ENCODE measurements at places on chromosomes 12 and 14.

GRCh38 chr12:54071942-54072341 is 18.3 kb downstream of the HOXC4 start:
- no peak for DNase-seq

DNA sequence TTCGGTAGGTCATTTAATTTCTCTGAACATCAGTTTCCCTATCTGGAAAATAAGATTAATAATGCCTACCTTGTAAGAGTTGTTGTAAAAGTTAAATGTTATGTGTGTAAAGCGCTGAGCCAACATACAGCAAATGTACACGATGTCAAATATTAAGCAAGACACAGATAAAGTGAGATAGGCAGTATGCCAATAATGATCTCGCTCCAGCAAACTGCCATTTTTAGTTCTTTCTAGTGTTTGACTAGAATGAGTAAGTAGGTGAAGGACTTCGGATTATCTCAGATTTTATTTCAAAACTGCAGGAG is 840 bp downstream of the DHRS7 start:
- DNase-seq: no peak

GRCh38 chr12:51128919-51129318 is 44.0 kb downstream of the TFCP2 start:
- DNase-seq: no peak

DNA sequence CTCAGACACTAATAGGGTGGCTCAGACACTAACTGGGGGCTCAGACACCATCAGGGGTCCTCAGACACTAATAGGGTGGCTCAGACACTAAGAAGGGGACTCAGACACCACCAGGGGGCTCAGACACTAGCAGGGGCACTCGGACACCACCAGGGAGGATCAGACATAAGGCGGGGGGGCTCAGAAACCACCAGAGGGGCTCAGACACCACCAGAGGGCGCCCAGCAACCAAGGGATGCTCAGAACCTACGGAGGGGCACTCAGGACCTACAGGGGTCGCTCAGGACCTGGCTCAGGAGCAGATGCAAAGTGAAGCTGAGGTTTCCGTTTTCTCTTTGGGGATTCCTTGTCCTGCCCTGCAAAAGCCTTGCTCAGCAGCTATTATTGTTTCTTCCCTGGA is 448.5 kb downstream of the TMEM121 start:
- no peak for DNase-seq

- DNase-seq: no peak
These were observed 77.6 kb upstream of the PARP11 start for GRCh38 chr12:3950714-3951320.

DNA sequence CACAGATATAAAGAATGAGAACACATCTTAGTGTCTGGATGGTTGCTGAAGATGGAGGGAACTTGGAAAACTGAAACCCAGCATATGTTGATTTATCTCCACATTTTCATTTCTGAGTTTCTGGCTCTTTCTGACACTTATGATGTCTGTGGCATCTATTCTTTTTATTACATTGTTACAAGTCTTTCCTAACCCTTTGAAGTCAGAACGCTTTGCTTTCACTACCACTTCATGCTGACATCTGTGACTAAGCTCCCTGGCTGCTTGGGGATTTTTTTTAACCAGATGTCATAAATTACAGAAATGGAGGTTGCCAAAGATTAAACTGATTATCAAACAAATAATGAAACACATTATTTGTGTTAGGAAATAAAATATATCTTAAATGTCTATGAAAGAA is 188.7 kb downstream of the KITLG start:
- DNase-seq: peak; percentile 61

GRCh38 chr14:46352844-46353243 is 298.7 kb downstream of the RPL10L start:
- DNase-seq: no peak

DNA sequence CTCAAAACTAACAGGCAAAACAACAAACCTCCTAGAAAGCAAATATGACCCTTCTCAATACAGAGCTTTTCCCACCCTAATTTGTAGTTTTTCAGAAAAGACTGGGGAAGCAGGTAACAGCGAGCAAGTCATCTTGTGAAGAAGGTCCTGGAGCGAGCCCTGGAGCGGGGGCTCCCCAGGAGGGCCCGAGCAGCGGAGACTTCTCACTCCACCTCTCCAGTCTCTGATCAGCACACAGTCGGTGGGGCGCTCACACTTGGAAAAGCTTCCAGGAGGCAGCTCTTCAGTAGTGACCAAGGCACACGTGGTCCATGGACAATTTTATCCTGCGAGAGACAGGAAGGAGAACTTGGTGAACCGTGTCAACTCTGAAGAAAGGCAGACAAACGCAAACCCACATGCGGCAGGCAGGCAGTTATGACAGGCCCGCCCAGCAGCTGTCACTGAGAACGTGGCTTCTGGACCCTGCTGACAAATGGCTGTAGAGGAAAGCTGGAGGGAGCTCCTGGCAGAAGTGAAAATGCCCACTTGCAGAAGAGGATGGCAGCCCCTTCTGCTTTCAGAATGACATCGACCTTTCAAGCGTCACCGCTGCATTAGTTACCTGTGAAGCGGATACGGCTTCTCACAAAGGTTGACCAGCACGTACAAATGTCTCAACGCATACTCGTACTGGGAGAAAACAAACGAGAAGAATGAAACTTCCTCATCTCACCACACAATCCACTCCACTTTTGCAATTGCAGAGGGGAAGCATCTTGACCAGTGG is 44.2 kb downstream of the LGMN start:
- no peak for DNase-seq

DNA sequence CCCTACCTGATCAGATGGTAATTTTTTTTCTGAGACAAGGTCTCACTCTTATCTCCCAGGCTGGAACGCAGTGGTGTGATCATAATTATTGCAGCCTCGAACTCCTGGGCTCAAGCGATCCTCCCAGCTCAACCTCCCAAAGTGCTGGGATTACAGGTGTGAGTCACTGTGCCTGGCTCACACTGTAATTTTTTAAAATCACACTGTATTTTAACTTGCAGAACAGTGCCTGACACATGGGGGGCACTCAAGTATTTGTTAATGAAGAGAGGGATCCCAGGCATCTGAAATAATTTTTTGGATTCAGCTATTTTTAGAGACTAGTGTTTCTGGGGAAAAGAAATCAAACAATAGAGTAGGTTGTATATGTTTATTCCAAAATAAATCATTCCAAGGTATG is 21.7 kb downstream of the LIMA1 start:
- no peak for DNase-seq

GRCh38 chr12:41970744-41971143 is 173.9 kb downstream of the GXYLT1 start:
- DNase-seq: no peak

GRCh38 chr12:116459011-116459875 is 99.9 kb upstream of the MAP1LC3B2 start:
- DNase-seq: no peak

- DNase-seq: no peak
These were observed 215.6 kb downstream of the SLC6A15 start for GRCh38 chr12:84696908-84697540.

GRCh38 chr12:5459051-5459782 is 27.3 kb downstream of the NTF3 start:
- DNase-seq: no peak

- no peak for DNase-seq
These were observed 14.1 kb upstream of the NUMB start for GRCh38 chr14:73472185-73473114.

DNA sequence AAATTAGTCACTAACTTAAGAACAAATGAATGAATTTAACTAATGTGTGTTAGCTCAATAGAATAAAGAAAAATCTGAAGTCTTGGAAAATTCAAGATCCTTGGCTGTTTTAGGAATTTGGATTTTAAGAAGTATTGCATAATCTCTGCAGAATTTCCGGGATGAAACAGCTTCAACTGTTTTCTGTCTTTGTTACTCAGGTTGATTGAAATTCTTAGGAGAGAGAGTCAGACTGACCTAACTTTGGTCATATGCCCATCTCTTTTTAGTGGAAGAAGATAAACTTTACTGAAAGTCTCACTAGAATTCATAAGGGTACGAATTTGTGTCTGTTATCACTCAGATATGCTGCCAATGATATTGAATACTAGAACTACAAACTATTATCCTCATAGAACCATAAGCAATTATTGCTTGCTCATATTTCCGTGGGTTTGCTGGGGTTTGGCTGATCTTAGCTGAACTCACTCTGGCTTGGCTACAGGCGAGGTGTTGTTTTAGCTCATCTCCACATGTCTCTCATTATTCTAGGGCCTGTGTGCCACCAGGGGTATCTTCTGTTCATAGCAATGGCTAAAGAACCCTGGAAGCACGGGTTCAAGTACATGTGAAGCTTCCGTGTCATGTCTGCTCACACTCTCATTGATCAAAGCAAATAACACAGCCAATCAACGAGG is 257.4 kb upstream of the NOVA1 start:
- DNase-seq: no peak

DNA sequence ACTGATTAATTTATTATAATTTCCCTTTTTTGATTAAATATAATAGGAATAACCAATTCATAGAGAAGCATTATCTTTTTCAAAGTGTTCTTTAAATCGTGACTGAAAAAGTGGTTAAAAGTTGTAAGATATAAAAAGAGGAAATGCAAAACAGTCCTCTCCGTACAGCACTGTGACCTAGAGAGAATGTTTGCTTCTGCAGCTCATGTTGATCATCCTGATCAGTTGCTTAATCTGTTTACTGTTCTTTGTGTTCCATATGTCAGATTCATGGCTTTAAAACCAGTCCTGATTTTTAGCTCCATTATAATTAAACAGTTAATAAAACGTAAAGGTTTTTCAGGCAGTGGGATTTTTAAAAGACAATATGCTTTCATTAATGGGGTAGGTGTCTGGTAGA is 4.7 kb downstream of the TTC8 start:
- no peak for DNase-seq

GRCh38 chr12:60487284-60487683 is 891.5 kb downstream of the SLC16A7 start:
- DNase-seq: no peak

- DNase-seq: no peak
These were observed 28.4 kb upstream of the FAM181A start for GRCh38 chr14:93898731-93899130.

DNA sequence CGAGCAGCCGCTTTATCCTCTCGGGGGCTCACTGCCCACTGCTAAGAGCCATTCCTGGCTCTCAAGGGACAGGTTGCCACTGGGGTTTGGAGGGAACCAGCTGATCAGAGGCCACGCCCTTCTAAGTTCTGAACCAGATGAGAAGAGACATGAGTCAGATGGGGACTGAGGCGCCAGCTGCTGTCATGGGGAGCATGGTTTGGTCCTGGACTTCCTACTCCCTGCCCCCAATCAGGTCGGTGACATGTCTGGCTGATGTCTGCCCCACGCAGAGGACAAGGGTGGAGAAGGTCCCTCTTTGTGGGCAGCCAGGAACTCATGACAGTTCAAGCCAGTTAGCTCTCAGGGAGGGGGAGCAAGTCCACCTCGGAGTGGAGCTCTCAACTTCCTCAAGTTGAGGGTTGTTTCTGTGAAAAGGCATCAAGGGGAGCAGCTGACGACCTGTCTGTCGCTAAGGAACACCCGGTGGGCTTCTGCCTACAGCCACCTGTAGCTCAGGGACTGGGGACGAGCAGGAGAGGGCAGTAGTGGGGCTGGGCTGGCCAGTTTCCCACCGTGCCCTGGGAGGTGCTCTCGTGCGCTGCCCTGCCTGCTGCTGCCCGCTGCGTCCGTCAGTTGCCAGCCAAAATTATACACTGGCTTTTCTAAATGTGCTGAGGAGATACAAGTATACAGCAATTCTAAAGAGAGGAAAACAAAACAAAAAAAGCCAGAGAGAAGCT is 20.5 kb downstream of the PSMC1 start:
- DNase-seq: no peak

- no peak for DNase-seq
These were observed 10.6 kb upstream of the NUMB start for GRCh38 chr14:73468828-73469375.

GRCh38 chr14:25053585-25053984 is 3.6 kb upstream of the STXBP6 start:
- DNase-seq: no peak

DNA sequence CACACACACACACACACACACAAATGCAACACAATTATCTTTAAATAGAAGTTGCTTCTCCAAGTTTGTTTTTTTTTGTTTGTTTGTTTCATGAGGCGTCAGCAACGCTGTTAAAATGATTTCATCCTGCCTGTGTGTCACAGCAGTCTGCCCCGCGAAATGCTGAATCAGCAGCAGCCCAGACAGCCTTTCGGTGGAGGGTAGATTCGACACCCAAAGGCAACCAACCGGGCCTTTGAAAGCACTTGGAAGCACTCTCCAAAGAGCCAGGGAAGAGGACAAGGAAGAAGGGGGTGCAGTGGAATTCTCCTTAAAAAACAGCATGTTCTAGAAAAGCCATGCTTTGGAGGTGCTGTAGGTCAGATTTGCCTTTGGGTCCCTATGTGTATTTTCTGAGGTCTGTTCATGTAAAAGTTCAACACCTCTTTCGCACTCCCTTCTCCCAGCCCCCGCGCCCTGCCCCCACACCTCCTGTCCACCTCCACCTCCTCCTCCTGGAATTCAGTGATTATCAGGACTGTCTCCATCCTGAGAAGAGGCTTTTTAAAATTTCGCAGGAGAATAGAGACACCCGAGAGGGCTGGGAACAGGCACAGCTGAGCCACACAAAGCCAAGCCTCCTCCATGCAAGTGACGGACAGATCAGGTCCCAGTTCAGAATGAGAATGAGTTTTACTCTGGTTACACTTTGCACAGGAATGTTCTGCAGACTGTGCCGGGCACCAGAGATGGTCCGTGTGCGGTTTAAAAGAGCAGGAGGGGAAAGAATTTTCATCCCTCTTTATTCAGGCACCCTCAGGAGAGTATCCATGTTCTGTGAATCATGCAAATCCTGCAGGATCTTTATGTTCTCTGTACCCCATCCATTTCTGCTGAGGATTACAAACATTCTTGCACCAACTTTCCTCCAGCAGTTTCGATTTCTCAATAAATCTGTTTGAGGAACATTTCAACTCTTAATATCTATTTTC is 177.9 kb downstream of the ETV6 start:
- DNase-seq: no peak

GRCh38 chr12:42213023-42213422 is 25.0 kb downstream of the YAF2 start:
- DNase-seq: no peak

DNA sequence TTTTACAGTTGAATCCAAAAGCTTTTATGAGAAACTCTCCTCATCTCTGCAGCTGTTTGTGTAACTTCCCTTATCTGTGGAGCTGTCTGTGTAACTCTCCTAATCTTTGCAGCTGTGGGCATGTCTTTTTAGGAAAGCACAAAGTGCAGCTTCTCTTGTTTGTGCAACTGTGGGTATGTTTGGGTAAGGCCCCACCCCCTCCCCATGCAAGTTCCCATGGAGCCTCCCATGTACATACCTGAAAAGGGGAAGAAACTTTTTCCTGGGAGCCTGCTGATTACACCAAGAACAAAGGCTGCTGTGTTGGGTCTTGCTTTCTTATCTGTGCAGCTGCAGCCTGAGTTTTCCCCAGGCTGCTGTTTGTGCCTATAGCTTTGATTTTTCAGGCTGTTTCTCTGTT is 42.7 kb upstream of the CDKN3 start:
- no peak for DNase-seq

Measured in brain pericyte (primary cell).